Prostate gland (tissue), 2 donors: ENCODE measurements at places on chromosomes 5 and 9. TPM values are rescaled to one million over a fixed set of nuclear protein-coding genes. Genes with fewer than 3 reads are reported as not detected.

PCDHGA11 gene
- total RNA-seq = 3.4 TPM

WHRN gene
- 102 TPM for total RNA-seq

PCDHB14 gene
- 4.6 TPM for total RNA-seq

ZNF462 gene
- 54.4 TPM for total RNA-seq
